GM12864 (cell line): ENCODE measurements at places on chromosomes 3 and 15.

DNA sequence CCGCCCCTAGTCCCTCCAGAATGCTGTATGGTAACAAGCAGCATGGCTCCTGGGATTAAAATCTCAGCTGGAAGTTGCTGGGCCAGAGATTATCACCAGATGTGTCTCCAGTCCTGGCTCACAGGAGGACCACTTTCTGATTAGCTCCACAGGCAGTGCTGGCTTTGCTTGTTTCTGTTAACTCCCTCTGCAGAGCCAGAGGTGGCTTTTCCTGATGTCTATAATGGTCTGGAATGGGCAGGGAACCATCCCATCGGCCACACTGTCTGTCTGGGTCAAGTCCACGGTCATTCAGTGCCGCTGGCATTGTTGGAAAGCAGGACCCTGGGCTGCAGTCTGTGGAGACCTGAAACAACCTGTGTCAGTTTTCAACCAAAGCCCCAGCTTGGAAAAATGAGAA lies 119.6 kb upstream of the CTDSPL start:
- no peak for DNase-seq

- DNase-seq, result no peak
Measured at GRCh38 chr3:12405432-12406272, 78.6 kb upstream of the TSEN2 start.

DNA sequence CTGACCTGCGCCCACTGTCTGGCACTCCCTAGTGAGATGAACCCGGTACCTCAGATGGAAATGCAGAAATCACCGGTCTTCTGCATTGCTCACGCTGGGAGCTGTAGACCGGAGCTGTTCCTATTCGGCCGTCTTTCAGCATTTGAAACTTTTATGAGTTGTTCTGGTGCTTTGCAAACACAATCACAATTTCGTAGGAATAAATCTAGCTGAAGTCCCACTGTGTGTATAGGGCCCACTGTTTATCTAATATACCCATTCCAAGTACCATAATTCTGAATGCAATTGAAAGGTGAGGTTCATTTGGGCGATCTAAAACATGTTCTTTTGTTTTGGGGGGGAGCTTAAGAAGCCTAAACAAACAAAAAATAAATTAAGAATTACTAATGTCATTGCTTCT lies 572.1 kb downstream of the FGF12 start:
- DNase-seq, result no peak

DNA sequence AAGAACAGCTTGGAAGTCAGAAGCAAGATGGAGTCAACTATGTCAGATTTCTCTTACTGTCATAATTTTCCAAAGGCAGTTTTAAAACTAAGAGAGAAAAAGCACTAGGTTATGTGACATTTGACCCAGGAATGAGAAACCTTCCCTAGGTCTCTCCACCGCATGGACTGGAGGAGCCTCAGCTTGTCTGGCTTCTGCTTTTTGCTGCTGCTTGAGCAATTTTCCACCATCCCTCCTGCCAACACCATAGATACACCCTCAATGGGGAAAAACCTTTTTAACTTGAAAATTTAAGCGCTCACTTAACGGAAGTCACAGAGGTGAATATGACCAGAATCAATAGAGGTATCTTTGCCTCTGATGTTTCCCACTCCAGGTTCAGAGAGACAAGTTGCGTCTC lies 17.8 kb upstream of the IREB2 start:
- DNase-seq, result no peak

DNA sequence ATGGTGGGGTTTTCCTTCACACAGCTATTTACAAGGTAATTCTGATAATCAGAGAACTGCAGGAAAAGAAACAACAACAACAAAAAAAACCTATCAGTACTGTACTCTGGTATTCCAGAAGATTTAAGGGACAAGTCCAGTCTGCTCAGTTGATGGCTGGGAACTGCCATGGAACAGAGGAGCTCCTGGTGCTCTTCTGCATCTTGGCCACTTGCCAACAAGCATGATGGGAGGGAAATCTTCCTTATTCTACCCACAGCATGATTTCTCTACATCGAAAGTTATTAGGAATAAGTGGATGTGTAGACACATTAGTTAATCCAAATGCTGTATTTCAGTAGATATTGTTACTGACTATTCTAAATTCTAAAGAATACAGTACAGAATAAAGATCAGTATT lies 51.7 kb downstream of the RASGRP1 start:
- no peak for DNase-seq

- DNase-seq, result peak; percentile 49
Measured at GRCh38 chr3:160448845-160449635, 546 bp downstream of the TRIM59 start.

DNA sequence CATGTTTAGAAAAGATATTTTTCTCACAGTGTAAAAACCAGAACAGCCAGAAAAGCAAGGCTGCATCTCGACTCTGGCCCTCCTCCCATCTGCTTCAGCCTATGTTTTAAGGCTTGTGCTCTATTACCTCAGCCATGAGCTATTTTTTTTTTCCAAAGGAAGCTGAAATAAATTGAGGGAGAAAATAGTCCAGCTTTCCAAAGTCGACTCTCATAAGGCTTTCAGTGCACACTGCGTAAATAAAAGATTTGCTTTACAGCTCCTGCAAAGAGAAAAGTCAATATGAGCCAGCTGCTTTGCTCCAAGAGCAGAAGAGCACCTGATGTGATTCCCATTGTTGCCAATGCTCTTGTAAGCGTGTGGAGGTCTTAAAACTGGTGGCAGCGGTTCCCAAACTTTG lies 26.7 kb downstream of the SCG3 start:
- no peak for DNase-seq

DNA sequence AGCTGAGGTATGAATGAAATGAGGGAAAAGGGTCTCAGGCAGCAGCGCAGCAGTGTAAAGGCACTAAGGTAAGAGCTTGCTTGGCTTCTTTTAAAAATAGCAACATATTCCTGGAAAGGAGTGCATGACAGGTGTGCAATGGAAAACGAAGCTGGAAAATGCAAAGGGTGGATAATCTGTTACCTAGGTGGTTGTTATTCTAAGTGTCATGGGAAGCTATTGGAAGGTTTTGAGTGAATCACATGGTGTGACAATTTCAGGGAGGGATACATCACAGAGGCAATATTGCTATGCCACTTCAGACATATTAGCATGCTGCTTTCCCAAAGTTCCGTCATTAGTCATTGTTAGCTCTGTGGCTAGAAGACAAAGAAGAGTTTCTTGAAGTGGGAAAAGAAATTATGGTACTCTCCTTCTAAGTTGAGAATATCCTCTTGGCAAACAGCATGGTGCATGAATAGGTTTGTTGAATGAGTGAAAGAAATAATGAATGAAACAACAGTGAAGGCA lies 28.7 kb upstream of the TMEM45A start:
- no peak for DNase-seq

DNA sequence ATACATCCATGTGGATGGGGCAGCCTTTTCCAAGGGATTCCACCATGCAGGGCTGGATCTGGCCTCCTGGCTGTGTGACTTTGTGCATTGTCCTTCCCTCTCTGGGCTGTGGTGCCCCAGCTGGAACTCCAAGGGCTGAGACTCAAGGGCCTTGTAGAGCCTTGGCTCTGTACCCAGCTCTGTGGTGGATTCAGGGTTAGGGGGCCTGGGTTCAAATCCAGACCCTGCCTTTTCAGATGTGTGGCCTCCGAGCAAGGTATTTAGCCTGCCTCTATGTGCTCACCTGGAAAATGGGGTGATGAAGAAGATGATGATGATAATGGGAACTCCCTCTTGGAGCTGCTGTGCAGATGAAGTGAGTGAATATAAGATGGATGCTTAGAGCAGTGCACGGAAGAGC lies 161.9 kb downstream of the WNT7A start:
- no peak for DNase-seq

DNA sequence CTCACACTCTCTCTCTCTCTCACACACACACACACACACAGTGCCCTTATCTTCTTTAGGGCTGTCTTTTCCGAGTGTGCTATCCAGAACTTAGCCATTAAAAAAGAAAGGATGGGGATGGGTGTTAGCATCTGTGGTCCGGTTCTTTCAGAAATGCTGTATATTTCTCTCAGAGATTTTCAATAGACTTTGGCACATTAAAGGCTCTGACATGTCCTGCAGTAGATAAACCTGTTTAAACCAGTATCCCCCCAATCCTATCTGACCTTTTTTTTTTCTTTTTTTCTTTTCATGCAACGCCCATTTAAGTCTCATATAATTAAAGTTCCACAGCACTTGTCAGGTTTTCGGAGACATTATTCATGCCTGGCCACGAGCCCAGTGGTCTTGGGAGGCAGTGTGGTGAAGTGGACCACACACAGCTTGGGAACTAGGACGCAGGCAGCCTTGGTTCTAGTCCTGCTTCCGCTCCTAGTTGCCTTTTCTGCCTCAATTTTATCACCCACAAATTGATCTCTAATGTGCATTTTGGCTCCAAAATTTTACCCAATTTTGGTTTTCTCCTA lies 13.3 kb downstream of the CAV3 start:
- DNase-seq, result no peak
